ENCODE measurements at places on chromosomes 5 and 9.

- DNase-seq: no peak
These were observed 39.4 kb downstream of the ZSWIM6 start for GRCh38 chr5:61371474-61371873.

DNA sequence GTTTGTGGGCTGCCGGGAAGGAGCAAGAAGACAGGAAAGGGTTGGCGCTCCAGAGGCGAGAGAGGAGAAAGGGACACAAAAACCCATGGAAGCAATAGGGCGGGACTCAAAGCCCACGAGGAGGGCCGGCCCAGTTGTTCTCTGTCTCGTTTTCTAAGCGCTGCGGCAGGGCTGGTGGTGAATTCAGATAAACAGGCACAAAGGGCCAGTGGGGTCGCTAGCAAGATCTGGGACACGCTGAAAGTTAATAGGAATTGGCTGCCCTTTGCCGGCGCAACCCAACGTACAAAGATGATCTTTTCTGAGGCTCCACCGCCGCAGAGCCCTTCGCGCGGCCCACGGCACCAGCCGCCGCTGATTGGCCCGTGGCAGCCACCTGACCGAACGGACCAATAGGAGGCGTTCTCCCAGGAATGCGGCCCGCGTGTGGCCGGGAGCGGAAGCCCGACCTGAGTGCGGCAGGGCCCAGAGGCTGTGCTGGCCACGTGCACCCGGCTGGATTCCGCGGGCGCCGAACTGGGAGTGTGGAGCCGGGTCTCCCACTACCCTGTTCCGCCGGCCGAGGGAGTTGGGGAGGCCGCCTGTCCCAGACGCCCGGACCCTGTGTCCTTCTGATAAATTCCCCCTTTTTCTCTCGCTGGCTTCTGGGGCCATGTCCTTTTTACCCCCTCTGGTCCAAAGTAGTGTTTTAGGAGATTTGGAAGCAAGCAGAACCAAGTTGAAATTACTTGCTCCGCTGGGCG, 16.8 kb upstream of the NSD1 start:
- DNase-seq: peak; percentile 40

DNA sequence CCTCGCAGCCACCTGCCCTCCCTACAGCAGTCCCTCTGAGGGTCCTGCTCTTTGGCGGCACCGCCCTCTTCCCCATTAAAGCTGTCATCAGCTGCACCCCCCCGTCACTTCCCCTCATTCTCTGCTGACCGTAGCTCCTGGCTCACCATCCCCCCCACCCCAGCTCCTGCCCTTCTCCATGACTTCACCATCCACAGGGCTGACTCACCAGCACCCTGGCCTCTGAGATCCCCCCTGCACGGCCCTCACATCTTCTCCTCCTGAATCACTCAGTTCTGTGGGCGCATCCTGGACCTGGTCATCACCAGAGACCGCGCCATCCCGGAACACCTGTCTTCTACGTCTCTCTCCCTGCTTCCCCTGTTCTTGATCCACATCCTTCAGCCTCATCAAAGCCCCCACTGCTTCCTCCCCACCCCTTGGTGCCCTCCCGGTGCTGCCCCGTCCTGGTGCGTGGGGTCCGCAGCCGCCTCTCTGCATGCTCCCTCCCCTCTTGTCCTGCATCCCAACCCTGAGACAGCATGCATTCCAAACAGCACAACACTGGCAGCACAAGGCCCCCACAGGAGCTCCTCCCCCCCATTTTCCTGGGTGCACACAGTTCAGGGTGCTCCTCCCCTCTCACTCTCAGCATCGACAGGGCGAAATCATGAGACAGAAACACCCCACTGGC, 12.9 kb downstream of the FLT4 start:
- DNase-seq: no peak

- no peak for DNase-seq
These were observed 72.0 kb downstream of the GPR21 start for GRCh38 chr9:123105490-123105889.

DNA sequence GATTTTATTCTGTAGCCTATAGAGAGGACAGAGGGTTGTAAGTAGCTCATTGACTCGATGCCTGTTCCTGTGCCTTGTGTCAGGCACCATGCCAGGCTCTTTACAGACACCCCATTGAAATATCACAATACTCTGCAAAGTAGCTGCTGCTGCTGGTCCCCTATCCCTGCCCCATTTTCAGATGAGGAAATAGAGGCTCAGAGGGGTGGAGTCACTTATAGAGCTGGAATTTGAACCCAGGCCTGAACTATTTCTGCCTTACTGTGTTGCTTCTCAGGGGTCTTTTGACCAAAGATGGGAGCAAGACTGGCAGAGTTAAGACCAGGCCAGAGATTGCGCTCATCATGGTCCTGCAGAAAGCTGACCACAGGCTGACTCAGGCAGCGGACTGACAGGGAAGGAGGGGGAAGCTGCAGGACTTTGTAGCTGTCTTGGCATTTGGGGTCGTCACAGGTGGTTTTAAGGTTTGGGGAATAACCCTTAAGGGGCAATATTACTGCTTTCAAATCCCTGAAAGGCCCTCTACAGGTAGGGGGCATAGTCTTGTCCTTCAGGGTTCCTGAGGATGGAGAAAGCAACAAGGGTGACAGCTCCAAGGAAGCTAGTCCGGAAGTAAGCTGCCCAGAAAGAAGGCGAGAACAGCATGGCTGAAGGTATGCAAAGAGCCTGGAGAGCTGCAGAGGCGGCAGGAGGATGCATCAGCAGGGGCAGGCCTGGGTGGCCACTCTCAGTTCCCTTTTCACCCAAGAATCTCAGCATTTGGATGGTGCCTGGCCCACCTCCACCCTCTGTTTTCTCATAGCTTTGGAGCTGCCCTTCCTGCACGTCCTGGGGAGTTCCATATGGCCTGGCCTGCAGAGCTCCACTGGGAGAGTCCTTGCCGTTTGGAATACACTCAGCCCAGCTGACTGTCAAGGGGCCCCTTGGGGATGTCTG, 18.3 kb upstream of the NDST1 start:
- DNase-seq: no peak

DNA sequence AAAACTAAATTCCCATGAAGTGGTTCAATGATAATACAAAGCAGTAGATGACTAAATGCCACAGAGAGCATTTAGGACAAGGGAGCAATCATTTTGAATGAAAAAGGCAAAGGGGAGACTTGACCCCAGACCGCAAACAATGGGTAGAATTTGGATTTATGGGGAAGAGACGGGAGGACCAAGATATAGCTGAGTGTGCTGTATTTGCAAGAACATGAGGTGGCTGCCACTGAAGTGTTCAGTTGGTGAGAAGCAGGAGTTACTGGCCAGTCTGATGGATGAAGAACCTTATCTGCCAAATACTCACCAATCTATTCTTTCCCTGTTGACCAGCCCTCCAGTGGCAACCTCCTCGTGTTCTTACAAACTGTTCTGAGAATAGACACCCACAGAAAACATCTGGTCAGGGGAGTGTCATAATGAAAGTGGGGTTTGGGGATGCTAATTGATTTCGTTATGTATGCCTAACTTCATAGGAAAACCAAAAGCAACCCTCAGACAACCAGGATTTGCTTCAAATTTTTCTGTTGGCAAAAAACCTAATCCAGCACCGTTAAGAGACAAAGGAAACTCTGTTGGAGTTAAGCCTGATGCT, 19.8 kb downstream of the TDRD7 start:
- no peak for DNase-seq

DNA sequence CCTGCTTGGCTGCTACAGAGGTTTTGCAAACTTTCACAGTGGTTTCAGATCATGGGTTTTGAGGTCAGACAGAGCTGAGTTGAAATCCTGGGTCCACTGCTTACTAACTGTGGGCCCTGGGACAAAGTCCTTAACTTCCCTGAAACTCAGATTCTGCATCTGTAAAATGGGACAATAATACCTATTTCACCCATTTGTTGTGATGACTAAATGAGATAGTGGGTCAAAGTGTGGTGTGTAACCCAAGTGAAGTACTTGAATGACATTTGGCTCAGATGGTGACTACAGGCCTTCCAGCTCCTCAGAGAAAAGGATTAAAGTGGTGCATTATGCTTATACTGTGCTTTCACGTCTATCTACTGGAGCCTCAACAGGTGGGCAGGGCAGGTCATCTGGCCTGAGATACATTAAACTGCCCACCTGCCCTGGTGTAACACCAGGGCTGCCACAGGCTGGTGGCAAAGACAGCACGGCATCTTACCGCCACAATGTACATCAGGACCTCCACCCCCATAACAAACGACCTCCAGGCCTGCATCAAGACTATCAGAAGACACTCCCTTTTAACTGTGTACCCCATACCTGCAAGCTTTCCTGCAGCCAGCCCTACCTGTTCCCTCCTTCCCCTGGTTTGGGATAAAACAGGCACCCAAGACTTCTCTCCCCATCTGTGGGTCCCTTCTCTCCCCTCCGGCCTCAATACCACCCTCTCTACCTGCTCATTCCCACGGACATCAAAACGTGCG, 846 bp upstream of the TRAF1 start:
- no peak for DNase-seq

- DNase-seq: no peak
These were observed 25.1 kb upstream of the TBC1D2 start for GRCh38 chr9:98280574-98280973.

DNA sequence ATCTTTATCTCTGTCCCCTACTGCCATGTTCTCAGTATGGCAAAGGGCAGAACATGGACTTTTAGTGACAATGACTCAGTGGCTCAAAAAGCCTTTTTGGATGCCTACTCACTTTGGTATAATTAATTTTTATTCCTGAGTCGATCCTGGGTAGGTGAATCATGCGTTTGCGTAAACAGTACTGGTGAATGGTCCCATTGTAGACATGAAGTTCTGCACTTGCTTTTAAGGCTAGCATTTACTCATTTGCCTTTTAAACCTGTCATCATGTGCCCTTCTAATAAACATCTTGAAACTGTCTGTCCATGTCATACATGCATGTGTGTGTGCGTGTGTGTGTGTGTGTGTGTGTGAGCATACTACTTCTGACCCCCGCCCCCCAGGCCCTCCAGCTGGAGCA, 223.0 kb downstream of the AUH start:
- DNase-seq: peak; percentile 94

DNA sequence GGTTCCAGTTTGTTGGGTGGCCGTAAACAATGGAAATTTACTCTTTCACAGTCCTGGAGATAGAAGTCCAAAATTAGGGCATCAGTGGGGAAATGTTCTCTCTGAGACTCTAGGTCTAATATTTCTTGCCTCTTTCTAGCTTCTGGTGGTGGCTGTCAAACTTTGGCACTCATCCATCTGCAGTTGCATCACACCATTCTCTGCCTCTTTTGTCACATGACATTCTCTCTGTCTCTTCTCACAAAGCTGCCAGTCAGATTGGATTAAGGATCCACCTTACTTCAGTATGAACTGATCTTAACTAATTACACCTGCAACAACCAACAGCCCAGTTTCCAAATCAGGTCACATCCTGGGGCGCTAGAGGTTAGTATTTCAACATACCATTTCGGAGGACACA, 222.9 kb upstream of the FTMT start:
- DNase-seq: no peak

DNA sequence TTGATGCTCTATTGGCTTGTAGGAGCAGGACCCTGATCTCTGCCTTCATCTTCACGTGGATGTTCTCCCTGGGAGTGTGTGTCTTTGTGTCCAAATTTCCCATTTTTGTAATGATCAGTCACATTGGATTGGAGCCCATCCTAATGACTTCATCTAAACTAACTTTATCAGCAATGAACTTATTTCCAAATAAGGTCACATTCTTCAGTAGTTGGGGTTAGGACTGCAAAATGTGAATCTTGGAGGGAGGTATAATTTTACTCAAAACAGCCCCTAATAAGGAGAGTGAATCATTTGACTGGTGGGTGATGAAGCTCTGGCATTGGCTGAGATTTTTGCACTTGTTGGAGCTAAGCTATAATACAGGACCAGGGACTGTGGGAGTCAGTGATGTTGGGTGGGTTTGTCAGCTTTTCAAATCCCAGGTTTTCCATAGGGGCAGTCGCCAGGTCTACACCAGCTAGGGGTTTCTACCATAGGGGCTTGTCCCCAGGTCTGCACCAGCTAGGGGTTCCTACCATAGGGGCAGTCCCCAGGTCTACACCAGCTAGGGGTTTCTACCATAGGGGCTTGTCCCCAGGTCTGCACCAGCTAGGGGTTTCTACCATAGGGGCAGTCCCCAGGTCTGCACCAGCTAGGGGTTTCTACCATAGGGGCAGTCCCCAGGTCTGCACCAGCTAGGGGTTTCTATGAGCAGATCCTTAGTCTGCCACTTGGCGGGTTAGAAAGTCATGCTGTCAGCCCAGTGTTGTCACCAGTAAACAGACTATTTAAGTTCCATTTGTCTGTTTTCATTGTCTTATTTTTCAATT, 382.6 kb upstream of the DAP start:
- no peak for DNase-seq

DNA sequence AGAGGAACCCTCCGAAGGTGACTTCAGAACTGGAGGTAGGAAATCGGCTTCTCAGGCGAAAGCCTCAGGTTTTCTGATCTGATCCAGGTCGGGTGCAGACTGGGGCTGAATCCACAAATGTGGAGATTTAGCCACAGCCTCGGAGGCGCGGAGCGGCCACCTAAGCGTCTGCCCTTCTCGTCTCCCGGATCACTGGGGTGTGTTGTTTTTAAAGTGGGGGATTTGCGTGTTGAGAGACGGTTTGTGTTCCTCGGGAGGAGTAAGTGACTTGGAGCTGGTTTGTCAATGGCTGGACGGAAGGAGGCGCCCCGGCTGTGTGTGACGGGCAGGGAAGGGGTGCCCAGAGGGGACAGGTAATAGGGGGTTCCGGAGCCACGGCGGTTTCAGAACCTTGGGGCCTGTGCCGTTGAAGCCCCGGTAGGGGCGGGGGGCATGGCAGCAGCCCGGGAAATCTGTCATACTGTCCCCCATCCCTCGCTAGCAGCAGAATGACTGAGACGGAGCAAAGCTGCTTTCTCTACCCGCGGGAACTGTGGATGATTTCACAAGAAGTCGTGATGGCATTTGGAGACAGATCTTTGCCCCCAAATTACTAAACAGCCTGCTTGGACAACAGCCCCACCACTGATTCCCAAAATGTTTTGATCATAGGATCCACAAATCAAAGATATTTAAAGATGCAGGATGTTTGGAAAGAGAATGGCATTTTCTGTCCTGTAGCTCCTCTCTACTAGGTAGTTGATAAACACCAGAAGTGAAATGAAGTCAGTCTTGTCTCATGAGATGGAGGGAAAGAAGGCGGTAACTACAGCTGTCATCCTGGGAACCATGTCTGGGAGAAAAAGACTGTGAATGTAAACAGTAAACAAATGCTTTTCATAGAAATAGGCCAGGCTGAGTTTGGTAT, 216.5 kb downstream of the PDZD2 start:
- DNase-seq: peak; percentile 32

Data from mammary epithelial cell (primary cell).